ENCODE measurements at places on chromosomes 2 and 18.

- no peak for DNase-seq
These were observed 549.9 kb upstream of the LRATD1 start for GRCh38 chr2:14082640-14083039.

DNA sequence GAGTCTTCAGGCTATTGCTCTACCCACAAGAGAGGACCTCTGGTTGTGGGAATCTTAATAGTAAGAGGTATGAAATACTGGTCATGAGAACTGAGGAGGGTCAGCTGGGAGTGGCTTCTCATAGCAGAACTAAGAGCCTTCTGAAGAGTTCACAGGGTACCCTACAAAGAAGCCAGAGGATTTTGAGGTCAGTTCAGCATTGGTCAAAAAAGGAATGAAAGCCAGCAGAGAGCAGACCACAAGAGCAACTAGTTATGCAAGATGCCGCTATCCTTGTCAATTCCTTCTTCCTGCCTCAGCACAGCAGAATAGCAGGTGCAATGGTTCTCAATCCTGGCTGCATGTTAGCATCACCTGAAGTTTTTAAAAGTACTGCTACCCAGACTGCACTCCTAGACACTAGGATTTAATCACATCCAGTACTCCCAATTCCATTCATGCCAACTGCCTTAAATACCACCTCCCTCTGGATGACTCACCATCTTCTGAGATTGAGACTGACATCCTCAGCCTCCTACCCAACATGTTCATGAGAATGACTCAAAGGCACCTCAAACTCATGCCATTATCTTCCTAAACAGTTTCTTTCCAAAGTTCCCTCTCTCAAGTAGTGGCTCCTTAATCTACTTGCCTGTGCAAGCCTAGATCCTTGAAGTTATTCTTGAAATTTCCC lies 81.0 kb upstream of the RBMS1 start:
- no peak for DNase-seq

GRCh38 chr2:177733-178132 lies 86.1 kb downstream of the SH3YL1 start:
- no peak for DNase-seq

DNA sequence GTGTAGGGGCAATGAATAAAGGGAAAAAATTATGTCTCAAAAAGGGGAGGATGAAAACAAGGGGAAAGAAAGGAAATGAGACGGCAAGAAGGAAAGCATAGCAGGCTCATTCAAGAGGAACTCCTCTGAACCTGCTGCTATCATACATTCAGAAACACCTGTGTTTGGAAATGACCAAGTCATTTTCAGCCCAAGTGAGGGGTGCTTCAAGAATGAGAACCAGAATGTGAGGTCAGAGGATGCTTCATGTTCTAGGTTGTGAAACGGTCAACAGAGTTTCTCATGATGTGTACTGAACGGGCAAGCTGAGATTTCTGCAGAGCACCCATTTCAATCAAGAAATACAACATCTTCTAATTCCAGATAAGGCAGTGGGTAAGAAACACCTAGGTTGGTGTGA lies 1367.2 kb upstream of the CELF4 start:
- no peak for DNase-seq

- DNase-seq: no peak
These were observed 145.5 kb downstream of the ZNF236 start for GRCh38 chr18:76967721-76968472.

GRCh38 chr2:42840760-42841159 lies 48.4 kb upstream of the HAAO start:
- no peak for DNase-seq

DNA sequence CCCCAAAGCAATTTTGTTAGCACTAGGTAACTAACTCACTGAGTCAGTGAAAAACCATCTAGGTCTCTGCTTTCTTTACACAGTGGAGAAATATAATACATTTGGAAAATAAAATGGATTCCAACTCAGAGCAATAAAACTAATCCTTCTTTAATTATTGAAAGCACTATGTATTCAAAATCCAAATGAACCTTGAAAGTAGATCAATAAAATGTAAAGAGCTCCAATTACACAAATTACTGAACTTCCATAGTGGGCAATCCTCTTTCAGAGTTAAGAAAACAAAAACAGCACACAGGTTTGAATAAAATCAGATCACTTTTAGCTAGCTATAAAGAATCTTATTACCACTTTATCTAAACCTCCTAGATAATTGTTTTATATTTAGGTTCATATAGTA lies 208.1 kb downstream of the NR4A2 start:
- no peak for DNase-seq

GRCh38 chr2:70816726-70817125 lies 3.7 kb downstream of the CLEC4F start:
- DNase-seq: no peak

DNA sequence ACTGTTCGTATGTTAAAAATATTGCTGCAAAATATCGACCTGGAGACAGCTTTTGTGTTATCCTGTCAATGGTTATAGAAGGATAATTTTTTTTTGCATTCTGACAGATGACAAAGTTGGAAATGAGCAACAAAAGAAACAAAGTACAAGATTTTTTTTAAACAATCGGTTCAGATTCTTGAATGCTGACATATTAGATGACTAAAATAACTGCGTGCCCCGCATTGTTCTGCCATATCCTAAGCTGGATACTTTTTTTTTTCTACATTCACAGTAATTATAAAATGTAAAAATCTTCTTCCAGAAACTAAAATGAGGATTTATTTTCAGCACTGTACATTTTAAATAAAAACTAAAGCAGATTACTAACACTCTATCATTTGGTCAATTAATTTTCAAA lies 67.1 kb downstream of the ABCG8 start:
- no peak for DNase-seq

DNA sequence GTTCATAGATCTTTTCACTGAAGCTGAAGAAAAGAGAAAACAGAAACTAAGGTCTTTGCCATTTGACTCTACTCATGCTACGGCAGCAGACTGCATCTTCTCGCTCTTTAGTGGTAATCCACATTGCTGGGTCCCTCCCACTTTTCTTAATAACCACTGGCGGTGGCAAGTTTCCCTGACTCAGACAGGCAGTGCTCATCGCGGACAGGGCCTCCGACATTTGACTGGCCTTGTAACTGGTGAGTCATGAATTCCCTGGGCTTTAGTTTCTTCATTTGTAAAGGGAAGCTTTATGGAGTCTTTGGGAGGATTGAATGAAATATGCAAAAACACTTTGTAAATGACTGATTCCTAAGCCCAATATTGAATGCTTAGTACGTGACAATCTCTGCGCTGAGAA lies 238.2 kb upstream of the RBBP8 start:
- DNase-seq: no peak

- no peak for DNase-seq
These were observed 1913.1 kb upstream of the PIK3C3 start for GRCh38 chr18:40041951-40042350.

DNA sequence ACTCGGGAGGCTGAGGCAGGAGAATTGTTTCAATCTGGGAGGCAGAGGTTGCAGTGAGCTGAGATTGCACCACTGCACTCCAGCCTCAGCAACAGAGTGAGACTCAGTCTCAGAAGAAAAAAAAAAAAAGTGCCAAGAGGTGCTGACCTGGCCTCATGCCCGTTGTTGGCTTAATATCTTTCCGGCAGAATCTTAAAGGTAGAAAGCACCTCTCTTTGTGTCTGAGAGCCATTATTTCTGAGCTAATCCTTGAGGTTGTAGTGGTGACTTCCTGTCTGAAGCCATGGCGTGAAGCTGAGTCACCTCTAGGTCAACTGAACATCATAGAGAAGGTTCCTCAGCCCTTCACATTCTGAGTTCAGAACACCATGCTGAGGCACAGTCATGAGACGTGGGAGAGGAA lies 60.4 kb downstream of the WDSUB1 start:
- DNase-seq: no peak
